ENCODE measurements at places on chromosomes 4 and X. TPM values are rescaled to one million over a fixed set of nuclear protein-coding genes. Genes with fewer than 3 reads are reported as not detected.

- H3K27me3 ChIP-seq: no peaks in the 10 kb centered on the region
- no peaks in the 10 kb centered on the region for H3K4me1 ChIP-seq
- no peak overlapping the region for H3K27ac ChIP-seq
- H3K36me3 ChIP-seq: no peaks in the 10 kb centered on the region
- DNase-seq: no peak
Measured at GRCh38 chr4:171985129-171985528, 171.9 kb downstream of the GALNTL6 start.

TMEM154 gene
- polyA plus RNA-seq: 0.12 TPM

MAGEA12 gene
- not detected for polyA plus RNA-seq

PLA2G12A gene
- polyA plus RNA-seq: 12.0 TPM

GRCh38 chr4:57109847-57110639, at the start of gene IGFBP7:
TSS of gene IGFBP7 (minus strand) at chr4:57110385. CDS start at chr4:57110351, 34 bp downstream.
- DNase-seq: peak; percentile 69
- H3K36me3 ChIP-seq: no peaks in the 10 kb centered on the region
- H3K27ac ChIP-seq: peak within 1 kb of the TSS; percentile 36
- peaks cover 6% of the 10 kb centered on the region for H3K4me1 ChIP-seq
- peak within 1 kb of the TSS; percentile 30 for H3K4me3 ChIP-seq

DNA sequence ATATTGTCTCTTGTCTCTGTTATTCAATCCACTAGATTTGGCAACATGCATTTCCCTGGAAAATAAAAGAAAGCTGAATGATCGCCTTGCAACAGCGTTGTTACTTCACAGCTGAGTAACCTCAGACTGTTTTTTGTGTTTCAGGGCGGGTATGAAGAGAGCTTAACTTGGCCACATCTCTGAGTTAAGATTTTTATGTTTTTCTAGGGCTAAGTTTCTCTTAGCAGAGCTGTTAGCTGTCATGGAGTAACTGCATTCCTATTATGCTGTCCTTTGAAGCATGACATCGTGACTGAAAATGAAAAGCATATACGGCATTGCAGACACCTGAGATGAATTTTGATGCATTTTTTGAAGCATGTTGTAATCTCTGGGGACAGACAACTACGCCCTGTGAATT, 1798.9 kb downstream of the PCDH7 start:
- H3K4me1 ChIP-seq: no peaks in the 10 kb centered on the region
- H3K27me3 ChIP-seq: no peaks in the 10 kb centered on the region

- DNase-seq: no peak
- no peaks in the 10 kb centered on the region for H3K4me1 ChIP-seq
- H3K4me3 ChIP-seq: no peak overlapping the region
- H3K27ac ChIP-seq: no peak overlapping the region
- no peaks in the 10 kb centered on the region for H3K36me3 ChIP-seq
- no peaks in the 10 kb centered on the region for H3K27me3 ChIP-seq
Measured at GRCh38 chr4:17082186-17082585, 183.7 kb upstream of the LDB2 start.

UBE2A gene
- 33.8 TPM for polyA plus RNA-seq

DNA sequence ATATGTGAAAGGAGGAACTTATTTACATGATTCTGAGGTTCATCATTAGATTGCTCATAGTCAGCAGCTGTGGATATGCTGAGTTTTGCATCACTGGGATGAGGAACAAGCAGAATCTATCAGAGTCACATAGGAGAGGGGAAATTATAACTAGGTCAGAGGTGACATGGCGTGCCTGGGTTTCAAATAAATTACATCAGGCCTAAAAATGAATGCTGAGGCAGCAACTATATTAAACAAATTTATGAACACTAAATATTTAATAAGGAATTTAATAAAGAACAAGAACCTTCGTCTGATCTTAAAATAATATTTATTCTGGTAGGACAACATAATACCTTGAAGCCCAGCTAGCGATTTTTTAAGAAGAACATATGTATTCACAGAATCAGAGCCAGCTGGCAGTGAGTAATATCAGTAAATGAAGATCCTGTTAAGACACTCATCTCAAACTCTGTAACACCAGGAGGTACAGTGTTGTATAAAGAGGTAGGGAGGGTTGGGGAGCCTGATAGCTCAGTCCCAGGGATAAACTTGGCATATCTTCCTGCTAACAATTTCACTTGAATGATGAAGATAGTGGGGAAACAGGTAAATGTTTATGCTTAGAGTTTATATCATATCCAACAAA, 60.9 kb upstream of the HS3ST1 start:
- no peak overlapping the region for H3K4me3 ChIP-seq
- DNase-seq: no peak
- no peaks in the 10 kb centered on the region for H3K27me3 ChIP-seq
- H3K27ac ChIP-seq: no peak overlapping the region
- H3K36me3 ChIP-seq: no peaks in the 10 kb centered on the region
- H3K4me1 ChIP-seq: no peaks in the 10 kb centered on the region

DNA sequence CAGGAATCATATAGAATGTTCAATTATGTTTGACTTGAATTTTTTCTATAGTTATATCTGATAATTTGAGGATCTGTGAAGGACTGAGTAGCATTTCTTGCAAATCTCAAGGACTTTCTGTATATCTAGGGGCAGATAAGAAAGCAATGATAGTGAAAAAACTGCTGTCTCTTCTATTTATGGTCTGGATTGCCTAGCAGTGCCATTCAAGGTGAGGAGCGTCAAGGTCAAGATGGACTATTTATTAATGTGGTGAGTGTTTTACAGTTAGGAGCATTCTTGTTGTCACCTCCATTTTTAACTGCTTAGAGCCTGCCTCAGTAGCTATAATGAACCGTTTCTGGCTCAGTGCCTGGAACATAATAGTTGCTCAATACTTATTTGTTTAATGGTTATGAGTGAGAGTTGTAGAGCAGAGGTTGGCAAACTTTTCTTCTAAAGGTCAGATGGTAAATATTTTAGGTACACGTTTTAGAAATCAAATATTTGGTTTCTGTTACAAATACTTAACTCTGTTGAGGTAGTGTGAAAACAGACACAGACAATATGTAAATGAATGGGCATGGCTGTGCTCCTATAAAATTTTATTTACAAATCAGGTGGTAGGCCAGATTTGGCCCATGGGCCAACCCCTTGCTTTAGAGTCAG, 523.2 kb upstream of the IGFBP7 start:
- H3K27me3 ChIP-seq: no peaks in the 10 kb centered on the region
- no peaks in the 10 kb centered on the region for H3K4me1 ChIP-seq
- H3K36me3 ChIP-seq: no peaks in the 10 kb centered on the region
- DNase-seq: no peak
- no peak overlapping the region for H3K4me3 ChIP-seq

DNA sequence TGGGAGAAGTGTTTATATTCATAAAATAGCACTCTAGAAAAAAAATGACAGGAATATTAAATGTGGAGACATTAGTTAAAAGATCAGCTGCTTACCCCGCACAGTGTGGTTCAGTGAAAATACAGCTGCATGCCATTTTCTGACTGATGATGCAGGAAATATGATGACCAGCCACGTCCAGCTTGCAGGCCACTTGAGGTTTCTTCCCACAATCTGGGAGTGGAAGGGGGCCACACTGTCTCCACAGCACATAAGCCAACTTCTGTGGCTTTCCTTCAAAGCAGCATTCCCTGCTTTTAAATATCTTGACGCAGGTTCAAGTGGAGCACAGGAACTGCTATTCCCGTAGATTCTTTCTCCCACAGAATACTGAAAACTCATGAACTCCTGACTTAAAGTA, 173.4 kb upstream of the GALNT7 start:
- no peak for DNase-seq
- no peaks in the 10 kb centered on the region for H3K27me3 ChIP-seq
- H3K4me3 ChIP-seq: no peak overlapping the region
- H3K27ac ChIP-seq: no peak overlapping the region

DNA sequence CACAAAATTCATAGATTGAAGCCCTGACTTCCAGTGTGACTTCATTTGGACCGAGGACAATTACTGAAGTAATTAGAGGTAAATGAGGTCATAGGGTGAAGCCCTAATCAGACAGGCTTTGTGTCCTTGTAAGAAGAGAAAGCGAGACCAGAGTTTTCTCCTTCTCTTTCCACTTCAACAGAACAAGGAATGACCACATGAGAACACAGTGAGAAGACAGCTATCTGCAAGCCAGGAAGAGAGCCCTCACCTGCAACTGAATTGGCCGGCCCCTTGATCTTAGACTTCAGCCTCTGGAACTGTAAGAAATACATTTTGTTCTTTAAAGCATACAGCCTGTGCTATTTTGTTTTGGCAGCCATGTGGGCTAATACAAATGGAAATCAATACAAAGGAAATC, 67.1 kb upstream of the PRKG2 start:
- no peak overlapping the region for H3K4me3 ChIP-seq
- H3K36me3 ChIP-seq: no peaks in the 10 kb centered on the region
- no peak for DNase-seq
- H3K27ac ChIP-seq: no peak overlapping the region
- no peaks in the 10 kb centered on the region for H3K27me3 ChIP-seq

DNA sequence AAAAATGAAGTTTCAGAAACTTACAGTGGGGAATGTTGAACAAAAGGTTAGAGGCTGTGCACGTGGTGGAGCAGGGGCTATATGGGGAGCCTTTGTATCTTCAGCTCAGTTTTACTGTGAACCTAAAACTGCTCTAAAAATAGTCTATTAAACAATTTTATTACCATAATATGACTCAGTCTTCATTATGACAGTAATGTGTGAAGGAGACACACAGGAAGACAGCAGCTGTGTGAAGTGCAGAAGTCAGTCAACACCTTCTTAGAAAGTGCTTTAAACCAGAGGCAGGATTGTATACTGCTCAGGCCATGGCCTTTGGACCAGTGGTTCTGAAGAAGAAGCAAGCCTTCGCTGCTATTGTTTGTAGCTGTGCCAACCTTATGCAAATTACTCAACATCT, 89.7 kb downstream of the ARHGAP10 start:
- H3K4me3 ChIP-seq: no peak overlapping the region
- no peaks in the 10 kb centered on the region for H3K27me3 ChIP-seq
- no peak overlapping the region for H3K27ac ChIP-seq
- H3K4me1 ChIP-seq: peaks cover 34% of the 10 kb centered on the region
- no peaks in the 10 kb centered on the region for H3K36me3 ChIP-seq
- no peak for DNase-seq

Data from pancreas (tissue), 10 donors.